ENCODE measurements at places on chromosomes 5 and 9. TPM values are rescaled to one million over a fixed set of nuclear protein-coding genes. Genes with fewer than 3 reads are reported as not detected.

DNA sequence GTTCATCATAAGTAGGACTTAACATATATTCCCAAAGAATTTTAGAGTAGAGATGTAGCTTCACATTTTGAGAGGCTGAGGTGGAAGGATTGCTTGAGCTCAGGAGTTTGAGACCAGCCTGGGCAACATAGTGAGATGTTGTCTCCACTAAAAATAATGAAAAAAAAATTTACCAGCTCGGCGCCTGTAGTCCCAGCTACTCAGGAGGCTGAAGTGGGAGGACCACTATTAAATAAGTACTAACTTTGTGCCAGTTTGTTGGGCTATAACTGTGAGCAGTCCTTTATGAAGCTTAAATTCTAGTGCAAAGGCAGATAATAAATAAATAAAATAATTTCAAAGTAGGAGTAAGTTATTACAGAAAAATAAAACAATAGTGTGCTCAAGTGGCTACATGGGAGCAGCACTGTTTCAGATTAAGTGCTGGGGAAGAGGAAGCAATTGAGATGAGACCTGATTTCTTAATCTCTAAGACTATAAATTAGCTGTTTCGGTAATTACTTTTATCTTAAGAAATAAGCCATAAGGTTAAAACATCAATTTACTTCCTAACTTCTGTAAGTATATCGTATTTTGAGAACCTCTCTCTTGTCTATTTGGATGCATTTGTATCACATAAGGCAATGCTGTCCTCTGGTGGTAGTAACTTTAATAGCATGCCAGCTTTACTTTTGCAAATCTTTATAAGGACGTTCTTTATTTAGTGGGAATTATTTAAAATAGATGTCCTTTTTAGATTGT, 98.9 kb downstream of the CSNK1G3 start:
- no peak for DNase-seq

DNA sequence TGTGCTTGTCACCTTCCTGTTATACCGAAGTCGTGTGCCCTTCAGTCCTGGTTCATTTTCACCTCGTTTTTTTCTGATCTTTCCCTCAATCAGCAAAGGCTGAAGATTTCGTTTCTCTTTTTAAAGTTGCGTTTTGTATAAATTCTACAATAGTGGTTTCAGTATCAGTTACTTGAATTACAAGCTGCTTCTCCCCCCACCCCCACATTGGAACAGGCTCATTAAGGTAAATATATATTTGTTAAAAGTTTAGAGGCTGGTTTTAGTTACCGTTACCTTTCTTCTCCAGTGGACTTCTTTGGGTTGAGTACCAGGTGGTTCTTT, 881 bp downstream of the SUB1 start:
- DNase-seq: no peak

GRCh38 chr5:119878712-119879111, 249.4 kb downstream of the FAM170A start:
- DNase-seq: no peak

DNA sequence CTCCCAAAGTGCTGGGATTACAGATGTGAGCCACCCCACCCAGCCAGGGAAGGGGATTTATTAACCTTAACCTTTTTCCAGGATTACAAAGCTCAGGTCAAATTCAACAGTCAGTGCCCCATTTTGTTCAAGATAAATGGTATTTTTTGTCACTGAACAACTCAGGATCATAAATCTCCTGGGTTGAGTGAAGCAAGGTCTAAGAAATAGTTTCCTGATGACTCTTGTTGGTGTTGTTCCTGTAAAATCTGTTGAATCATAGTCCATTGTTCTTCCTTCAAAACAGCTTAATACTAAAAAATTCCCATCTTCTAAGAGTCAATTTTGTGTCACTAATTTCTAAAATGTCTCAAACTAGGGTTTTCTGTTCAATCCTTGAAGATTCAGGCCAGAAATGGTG, 33.9 kb upstream of the JMY start:
- DNase-seq: no peak

DNA sequence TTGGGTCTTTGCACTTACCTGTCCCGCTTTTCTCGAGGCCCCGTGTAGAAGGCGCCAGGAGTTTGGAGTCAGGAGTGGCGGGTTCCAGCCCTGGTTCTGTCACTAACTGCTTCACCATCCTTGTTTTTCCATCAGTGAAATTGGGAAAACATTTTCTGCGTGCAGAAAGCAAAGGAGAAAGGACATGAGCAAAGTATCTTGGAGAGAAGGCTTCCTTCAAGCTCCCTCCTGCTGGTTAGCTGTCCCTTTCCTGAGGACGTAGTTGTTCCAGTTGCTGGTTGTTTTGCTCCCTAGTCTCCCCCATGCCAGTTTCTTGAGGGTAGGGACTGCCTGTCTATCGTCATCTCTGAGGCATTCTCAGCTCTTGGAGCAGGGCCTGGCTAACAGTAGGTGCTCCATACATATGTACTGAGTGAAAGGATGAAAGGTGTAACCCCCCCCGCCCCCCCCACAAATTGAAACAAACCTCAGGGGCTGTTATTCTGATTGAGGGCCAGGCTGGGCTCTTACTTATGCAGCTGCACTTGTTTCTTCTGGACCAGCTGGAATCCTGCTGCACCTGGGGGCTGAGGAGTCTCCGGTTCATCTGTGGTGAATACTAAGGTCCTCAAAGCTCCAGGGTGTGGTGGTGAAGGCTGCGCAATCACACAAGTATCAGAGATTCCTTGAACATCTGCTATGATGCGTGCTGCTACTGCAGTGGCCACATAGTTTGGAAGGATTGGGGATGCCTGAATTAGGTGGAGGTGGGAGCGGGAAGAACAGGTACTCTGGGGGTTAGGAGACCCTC, 1.0 kb downstream of the SMIM3 start:
- DNase-seq: no peak

GRCh38 chr5:59917121-59917520, 23.6 kb upstream of the PDE4D start:
- DNase-seq: no peak

DNA sequence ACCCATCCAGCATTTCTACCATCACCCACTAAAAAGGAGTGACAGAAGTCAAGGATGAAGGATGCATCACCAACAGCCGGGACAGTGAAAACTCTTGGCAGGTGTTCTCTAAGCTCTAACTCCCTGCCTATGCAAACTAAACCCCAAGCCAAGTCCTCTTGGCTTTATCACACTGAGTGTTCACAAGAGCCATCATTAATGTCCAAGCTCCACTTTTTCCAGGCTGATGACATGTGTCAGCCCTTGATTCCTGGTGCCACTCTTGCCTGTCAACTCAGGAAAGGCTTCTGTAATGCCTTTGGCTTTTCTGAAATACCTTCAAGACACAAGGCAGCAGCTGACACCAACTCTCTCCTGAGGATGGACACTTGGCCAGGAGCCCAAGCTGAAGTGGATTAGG, 86.9 kb downstream of the NR6A1 start:
- DNase-seq: no peak

DNA sequence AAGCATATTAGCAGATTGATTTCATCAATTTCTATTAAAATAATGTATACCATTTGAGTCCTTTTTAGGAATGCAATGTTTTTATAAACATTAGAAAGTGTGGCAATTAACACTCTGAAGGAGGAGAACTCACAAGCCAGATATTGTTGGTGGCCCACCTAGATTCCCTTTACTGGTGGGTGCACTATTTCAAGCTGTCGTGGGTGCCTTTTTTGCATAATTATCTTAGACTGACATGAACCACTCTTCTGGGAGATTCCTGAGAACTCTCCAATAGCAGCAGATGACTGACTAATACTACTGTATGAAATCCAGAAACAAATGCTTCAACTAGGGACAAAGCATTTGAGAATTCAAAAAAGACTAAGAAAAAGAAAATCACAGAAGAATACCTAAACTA, 526.0 kb downstream of the CDH18 start:
- DNase-seq: no peak

GRCh38 chr5:107551088-107551487, 119.6 kb downstream of the EFNA5 start:
- no peak for DNase-seq

CER1 gene
- not detected for total RNA-seq

LIFR gene
- total RNA-seq: 0.23 TPM

FGD3 gene
- total RNA-seq: 32.5 TPM

GRIN1 gene
- not detected for total RNA-seq

CLIC3 gene
- 0.18 TPM for total RNA-seq

IFNK gene
- total RNA-seq: not detected
